ENCODE measurements at places on chromosomes 3 and 15. TPM values are rescaled to one million over a fixed set of nuclear protein-coding genes. Genes with fewer than 3 reads are reported as not detected.

TUSC7 gene
- total RNA-seq = not detected

WDR72 gene
- 0.22 TPM for total RNA-seq

- no peaks in the 10 kb centered on the region for H3K27me3 ChIP-seq
- no peaks in the 10 kb centered on the region for H3K4me1 ChIP-seq
- no peaks in the 10 kb centered on the region for H3K36me3 ChIP-seq
Measured at GRCh38 chr3:69420781-69421520, 35.1 kb upstream of the FRMD4B start.

TRIM59 gene
- 10.7 TPM for total RNA-seq

SLMAP gene
- total RNA-seq = 57.1 TPM

GRCh38 chr3:60720736-60721135 is 530.5 kb downstream of the FHIT start:
- H3K4me3 ChIP-seq = no peak overlapping the region
- no peaks in the 10 kb centered on the region for H3K4me1 ChIP-seq
- H3K27me3 ChIP-seq = no peaks in the 10 kb centered on the region
- no peaks in the 10 kb centered on the region for H3K36me3 ChIP-seq

- no peak for DNase-seq
- H3K27ac ChIP-seq = no peak overlapping the region
- no peaks in the 10 kb centered on the region for H3K27me3 ChIP-seq
- H3K4me3 ChIP-seq = no peak overlapping the region
- no peaks in the 10 kb centered on the region for H3K4me1 ChIP-seq
Measured at GRCh38 chr15:76844096-76844495, 61.0 kb downstream of the SCAPER start.

DNA sequence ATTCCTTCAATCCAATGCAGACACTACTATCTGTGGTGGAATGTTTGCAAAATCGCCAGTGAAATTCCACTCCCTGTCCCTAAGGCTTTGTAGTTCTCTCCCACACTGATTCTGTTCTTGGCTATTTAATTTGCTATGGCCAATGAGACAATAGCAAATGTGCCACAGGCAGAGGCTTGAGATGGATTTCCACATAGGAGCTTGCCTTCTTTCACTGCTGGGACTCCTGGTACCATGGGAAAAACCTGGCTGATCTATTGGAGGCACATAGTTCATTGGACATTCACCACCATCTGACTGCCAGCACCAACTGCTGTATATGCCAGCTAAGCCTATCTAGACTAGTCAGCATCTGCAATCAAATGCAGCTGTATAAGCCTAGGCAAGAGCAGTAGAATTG is 103.8 kb downstream of the NR1D2 start:
- no peaks in the 10 kb centered on the region for H3K4me1 ChIP-seq
- H3K36me3 ChIP-seq = no peaks in the 10 kb centered on the region
- DNase-seq = peak; percentile 34
- no peak overlapping the region for H3K27ac ChIP-seq

DNA sequence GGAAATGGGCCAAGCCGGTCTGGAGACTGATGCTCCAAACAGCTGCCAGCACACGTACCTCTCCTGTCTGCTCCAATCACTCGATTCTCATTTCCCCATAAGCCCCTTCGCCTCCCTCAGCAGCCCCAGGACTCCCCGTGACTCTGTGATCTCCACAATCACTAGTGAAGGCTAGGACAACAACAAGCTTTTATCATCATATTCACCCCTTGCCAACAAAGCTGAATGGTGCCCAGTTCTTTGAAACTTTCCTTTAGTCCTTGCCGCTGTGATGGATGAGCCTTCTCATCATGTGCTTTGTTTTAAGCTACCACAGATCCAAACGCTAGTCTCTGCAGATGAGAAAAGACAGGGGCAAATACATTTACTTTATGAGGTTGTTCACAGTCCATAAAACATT is 242.0 kb downstream of the SV2B start:
- DNase-seq = no peak
- no peaks in the 10 kb centered on the region for H3K27me3 ChIP-seq
- H3K36me3 ChIP-seq = no peaks in the 10 kb centered on the region
- H3K27ac ChIP-seq = no peak overlapping the region

- no peaks in the 10 kb centered on the region for H3K36me3 ChIP-seq
- H3K27me3 ChIP-seq = peaks cover 2% of the 10 kb centered on the region
- H3K4me3 ChIP-seq = no peak overlapping the region
- no peak overlapping the region for H3K27ac ChIP-seq
- DNase-seq = no peak
- no peaks in the 10 kb centered on the region for H3K4me1 ChIP-seq
Measured at GRCh38 chr3:46544771-46545503, 21.2 kb downstream of the LRRC2 start.

PIK3R4 gene
- 17.3 TPM for total RNA-seq

DNA sequence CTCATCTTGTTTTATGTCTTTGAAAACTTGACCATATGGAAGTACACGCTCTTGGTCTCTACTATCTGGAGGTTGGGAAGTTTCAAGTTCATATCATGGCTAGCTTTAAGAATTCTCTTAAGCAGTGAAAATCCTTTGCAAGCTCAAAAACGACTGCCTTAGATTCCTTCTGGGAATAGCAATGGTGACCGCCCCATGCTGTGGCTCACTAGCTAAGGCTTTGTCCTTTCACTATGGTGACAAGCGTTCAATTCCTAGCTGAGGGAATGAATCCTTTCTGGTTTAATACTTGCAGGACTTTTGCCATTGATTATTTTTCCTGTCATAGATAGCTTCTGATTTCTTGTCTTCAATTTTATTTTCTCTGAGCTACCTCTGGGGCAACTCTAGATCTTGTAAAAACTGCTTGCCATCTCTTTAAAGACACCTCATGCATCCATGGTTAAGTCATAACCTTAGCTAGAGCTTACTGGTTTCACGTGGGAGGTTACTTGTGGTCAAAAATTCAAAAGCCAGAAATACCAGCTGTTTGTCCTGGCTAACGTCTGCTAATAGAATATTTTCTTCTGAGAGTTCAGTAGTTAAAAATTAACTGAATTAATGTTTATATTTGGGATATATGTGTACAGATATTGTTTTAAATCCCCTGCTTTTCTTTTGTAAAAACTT is 673.4 kb upstream of the CBLB start:
- no peak overlapping the region for H3K4me3 ChIP-seq
- H3K27me3 ChIP-seq = no peaks in the 10 kb centered on the region
- no peaks in the 10 kb centered on the region for H3K4me1 ChIP-seq
- no peak for DNase-seq
- H3K36me3 ChIP-seq = no peaks in the 10 kb centered on the region

DNA sequence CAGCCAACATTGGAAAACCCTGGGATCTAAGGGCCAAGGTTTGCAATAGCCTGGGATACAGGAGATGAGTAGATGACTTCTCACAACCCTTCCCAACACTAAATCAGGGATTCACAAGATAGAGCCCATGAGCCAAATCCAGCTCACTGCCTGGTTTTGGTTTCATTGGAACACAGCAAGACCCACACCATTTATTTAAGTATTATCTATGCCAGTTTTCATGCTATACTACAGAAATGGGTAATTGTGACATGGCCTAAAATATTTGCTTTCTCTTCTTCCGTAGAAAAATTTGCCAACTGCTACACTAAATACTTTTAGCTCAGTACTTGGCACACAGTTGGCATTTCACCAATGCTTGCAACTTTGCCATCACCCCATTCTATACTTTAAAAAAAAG is 132.0 kb upstream of the LMCD1 start:
- no peak for DNase-seq
- no peaks in the 10 kb centered on the region for H3K27me3 ChIP-seq
- H3K4me1 ChIP-seq = no peaks in the 10 kb centered on the region
- H3K36me3 ChIP-seq = no peaks in the 10 kb centered on the region
- H3K4me3 ChIP-seq = no peak overlapping the region
- no peak overlapping the region for H3K27ac ChIP-seq
